ENCODE measurements at places on chromosomes 6 and 20.
A peak's percentile ranks its signal among the peaks of the same experiment; 100 is the strongest.

GRCh38 chr6:47047479-47048407 lies 5.6 kb upstream of the ADGRF1 start:
- peak; percentile 16 for DNase-seq

GRCh38 chr6:147559006-147559405 lies 50.5 kb downstream of the SAMD5 start:
- DNase-seq = no peak

DNA sequence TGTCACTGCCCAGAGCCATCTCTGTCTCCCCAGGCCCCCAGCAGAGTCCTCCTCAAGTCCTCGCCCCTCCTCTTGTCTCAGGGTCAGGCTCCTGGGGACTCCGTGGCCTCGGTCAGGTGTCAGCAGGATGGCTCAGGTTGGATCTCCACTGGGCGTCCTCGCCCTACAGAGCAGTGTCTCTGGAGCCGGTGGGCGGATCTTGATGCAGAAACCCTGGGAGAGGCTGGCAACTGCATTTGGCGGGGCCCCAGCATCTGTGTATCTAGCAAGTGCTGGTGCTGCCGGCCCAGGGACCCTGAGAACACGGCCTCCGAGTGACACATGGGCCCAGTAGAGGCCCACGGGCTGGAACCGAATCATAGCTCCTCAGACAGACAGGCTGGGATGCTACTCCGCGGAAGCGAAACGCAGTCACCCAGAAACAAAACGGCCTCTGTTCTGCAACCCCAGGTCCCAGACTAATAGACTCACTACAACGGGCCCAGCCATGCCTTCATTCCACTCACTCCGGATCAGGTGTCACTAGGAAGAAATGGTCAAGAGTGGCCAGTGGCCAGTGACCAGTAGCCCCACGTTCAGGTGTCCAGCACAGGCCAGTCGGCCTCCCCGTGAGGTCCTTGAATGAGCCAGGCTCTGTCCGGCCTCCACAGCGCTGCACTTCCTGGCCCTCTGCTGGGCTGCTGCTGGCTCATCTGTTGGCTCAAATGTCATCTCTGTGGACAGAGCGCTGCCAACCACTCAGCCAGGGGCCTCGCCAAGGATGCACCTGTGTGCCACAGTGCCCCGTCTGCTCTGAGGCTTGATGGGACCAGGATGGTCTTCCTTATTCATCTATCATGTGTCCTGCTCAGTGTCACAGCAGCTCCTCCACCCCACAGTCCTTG lies 12.6 kb upstream of the FRMD1 start:
- no peak for DNase-seq

DNA sequence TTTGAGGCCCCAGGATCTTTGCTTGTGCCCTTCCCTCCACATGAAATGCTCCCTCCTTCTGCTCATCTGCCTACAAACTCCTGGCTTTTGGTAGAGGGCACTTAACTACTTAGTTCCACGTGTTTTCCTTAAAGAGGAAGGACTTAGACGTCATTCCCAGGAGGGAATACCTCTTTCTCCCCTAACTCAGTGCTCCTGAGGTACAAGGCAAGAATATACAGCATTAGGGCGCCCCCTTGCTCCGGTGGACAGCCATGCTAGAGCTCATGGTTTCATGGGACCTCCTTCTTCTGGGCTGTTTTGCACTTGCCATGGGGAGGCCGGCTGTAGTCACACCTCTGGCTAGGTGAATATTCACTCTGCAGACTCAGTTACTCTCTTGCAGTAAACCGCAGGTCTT lies 93.8 kb upstream of the LY86 start:
- no peak for DNase-seq
